CD4-positive, alpha-beta T cell treated with Interleukin-21 for 1 hour (primary cell): ENCODE measurements at places on chromosomes 6 and 20.

- DNase-seq: no peak
Measured at GRCh38 chr6:157710604-157711003, 112.4 kb upstream of the SNX9 start.

DNA sequence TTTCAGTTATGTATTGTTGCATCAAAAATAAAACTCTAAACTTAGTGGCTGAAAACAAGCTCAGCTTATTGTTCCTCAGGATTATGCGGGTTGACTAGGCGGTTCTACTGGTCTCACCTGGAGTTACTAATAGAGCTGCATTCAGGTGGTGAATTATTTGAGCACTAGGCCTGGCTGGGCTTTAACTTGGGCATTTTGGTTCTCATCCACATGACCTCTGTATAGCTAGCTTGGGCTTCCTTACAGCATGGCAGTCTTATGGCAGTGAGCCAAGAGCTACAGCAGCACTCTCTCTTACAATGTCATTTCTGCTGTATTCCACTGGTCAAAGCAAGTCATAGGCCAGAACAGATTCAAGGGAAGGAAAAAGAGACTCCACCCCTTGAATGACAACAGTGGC is 1.6 kb downstream of the PGBD1 start:
- no peak for DNase-seq

- no peak for DNase-seq
Measured at GRCh38 chr6:151388236-151388635, 3.1 kb downstream of the ZBTB2 start.

DNA sequence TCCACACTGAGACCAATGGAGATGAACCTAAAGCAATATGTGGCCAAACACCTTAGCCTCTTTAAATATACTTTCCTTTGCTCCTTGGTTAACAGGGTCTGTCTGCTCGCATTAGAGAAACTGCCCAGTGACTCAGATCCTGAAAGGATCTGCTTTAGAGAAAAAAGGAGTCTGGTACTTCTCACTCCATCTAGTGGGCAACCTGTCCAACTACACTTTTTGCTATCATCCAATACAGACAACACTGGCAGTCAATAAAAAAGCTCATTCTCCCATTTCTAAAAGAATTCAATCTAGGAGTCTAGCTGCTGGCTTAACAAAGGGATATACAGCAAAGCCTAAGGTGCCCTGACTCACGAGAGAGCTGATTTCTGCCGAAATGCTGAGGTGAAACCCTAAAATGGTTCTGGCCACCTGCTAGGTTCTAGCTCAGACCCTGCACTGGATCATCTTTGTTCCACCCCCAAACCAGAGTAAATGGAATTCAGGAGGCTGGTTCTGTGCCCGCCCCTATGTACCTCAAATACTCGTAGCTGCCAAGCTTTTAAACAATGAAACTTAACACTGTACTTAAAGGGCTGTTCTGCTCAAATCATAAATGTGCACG is 11.5 kb downstream of the GNL1 start:
- DNase-seq: peak; percentile 72

- DNase-seq: no peak
Measured at GRCh38 chr20:60903325-60903971, 348.6 kb upstream of the CDH4 start.
